Neural progenitor cell (in vitro differentiated cells): ENCODE measurements at places on chromosomes 5 and 9. TPM values are rescaled to one million over a fixed set of nuclear protein-coding genes. Genes with fewer than 3 reads are reported as not detected.

Gene ANXA1
- 0.47 and 1.1 TPM in 2 replicates for total RNA-seq

Gene FOXD4
- total RNA-seq, result 0.12 TPM in 1 of 2 replicates, not detected in the other

Gene LCN1
- total RNA-seq, result not detected in 2 replicates

Gene FGF1
- total RNA-seq, result not detected in 2 replicates

DNA sequence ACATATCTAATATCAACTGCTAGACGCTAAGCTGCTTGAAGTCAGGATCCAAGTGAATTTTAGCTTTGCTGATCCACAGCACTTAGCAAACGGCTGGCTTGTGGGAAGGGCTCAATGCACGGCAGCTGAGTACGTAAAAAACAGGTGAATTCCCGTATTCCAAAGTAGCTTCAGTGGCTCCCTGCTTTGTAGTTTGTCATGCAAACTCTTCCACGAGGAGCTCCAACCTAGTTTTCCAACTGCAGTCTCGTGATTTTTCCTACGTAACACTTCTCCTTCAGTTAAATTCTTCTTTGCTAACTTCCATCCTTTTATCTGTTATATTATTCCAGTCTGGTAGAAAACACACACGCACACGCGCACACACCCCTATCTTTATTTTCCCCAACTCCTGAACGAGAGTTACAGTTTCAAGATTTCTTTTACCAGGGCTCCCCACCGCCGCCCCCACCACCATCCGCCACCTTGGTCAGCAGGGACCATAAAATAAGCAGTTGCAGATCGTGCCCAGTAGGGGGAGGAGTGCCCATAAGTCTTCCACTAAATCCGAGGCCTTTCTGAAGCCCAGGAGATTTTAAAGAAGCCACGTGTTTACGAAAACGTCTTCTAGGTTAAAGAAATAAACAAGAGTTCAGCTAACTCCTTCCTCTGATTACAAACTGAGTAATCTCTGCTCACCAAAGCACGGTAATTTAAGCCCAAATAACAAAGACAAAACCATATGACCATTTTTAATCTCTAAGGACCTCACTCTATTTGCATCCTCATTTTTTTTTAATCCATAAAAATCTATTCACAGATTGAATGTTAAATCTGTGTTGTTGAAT lies 34.8 kb upstream of the TRIO start:
- no peaks in the 10 kb centered on the region for H3K4me1 ChIP-seq
- H3K36me3 ChIP-seq, result no peaks in the 10 kb centered on the region
- H3K27me3 ChIP-seq, result no peaks in the 10 kb centered on the region
- H3K27ac ChIP-seq, result no peak overlapping the region
- peak overlapping the region; percentile 19 for H3K4me3 ChIP-seq

DNA sequence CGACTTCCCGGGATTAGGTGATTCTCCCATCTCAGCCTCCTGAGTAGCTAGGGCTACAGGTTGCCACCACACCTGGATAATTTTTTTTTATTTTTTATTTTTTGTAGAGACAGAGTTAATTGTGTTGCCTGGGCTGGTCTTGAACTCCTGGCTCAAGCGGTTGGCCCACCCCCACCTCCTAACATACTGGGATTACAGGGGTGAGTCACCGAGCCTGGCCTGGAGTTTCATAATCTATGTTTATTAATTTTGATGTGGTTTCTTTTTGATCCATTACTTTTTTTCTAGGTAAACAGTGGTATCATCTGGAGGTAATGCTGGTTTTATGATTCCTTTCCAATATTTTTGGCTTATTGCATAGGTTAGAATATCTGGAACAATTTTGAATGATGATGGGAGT lies 54.2 kb downstream of the KIAA1958 start:
- H3K4me3 ChIP-seq, result no peak overlapping the region
- no peaks in the 10 kb centered on the region for H3K27me3 ChIP-seq
- H3K27ac ChIP-seq, result no peak overlapping the region
- no peaks in the 10 kb centered on the region for H3K36me3 ChIP-seq
- peaks cover 16% of the 10 kb centered on the region for H3K4me1 ChIP-seq
- DNase-seq, result no peak

- H3K27ac ChIP-seq, result no peak overlapping the region
- H3K4me1 ChIP-seq, result peaks cover 15% of the 10 kb centered on the region
- no peak overlapping the region for H3K4me3 ChIP-seq
- no peaks in the 10 kb centered on the region for H3K36me3 ChIP-seq
- H3K27me3 ChIP-seq, result no peaks in the 10 kb centered on the region
These were observed 38.6 kb downstream of the AMBP start for GRCh38 chr9:114039484-114039883.

DNA sequence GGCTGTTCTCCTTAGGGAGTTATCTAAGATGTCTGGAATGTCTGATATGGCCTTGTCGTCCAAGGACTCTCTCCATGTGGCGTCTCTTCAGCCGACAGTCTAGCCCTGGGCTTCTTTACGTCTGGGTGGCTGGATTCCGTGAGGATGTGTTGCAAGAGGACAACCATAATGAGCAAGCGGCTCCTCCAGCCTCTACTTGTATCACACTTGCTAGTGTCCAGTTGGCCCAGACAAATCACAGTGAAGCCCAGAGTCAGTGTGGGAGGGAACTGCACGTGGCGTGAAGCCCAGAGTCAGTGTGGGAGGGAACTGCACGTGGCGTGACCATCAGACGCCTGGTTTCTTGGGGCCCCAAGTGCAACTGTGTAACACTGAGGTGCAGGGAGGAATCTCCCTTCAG lies 61.1 kb downstream of the COL23A1 start:
- peaks cover 21% of the 10 kb centered on the region for H3K4me1 ChIP-seq
- H3K36me3 ChIP-seq, result no peaks in the 10 kb centered on the region
- H3K27me3 ChIP-seq, result no peaks in the 10 kb centered on the region
- DNase-seq, result no peak

GRCh38 chr9:88821033-88821745 lies 170.1 kb upstream of the S1PR3 start:
- H3K27ac ChIP-seq, result no peak overlapping the region
- H3K36me3 ChIP-seq, result no peaks in the 10 kb centered on the region
- peaks cover 14% of the 10 kb centered on the region for H3K4me1 ChIP-seq
- H3K4me3 ChIP-seq, result no peak overlapping the region
- DNase-seq, result no peak

GRCh38 chr5:151019331-151019730 lies 1.1 kb upstream of the GPX3 start:
- H3K4me3 ChIP-seq, result no peak overlapping the region
- H3K27me3 ChIP-seq, result peaks cover 38% of the 10 kb centered on the region
- H3K4me1 ChIP-seq, result peaks cover 6% of the 10 kb centered on the region

DNA sequence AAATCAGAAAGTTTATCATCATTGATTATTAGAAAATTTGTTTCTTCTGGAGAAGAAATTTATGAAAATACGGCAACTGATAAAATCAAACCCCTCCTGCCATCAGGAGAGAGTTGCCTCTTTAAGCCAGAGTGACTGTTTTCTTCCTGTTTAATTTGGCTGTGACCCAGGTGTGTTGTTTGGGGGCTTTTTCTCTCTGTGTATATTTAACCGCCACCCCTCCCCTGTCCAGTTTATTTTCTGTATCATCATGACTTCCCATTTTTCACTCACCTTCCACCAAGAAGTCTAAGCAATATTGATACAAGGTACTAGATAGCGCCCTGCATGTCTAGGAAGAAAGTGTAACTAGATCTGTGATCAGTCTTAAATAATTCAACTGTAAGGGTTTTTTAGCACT lies 50.1 kb downstream of the FAM78A start:
- no peaks in the 10 kb centered on the region for H3K36me3 ChIP-seq
- H3K27ac ChIP-seq, result no peak overlapping the region
- H3K27me3 ChIP-seq, result no peaks in the 10 kb centered on the region
- no peak for DNase-seq
- H3K4me1 ChIP-seq, result peaks cover 10% of the 10 kb centered on the region

- H3K4me1 ChIP-seq, result no peaks in the 10 kb centered on the region
- DNase-seq, result no peak
- no peak overlapping the region for H3K27ac ChIP-seq
- peaks cover 65% of the 10 kb centered on the region for H3K27me3 ChIP-seq
- H3K36me3 ChIP-seq, result no peaks in the 10 kb centered on the region
These were observed 11.4 kb downstream of the FOXE1 start for GRCh38 chr9:97864396-97864795.

DNA sequence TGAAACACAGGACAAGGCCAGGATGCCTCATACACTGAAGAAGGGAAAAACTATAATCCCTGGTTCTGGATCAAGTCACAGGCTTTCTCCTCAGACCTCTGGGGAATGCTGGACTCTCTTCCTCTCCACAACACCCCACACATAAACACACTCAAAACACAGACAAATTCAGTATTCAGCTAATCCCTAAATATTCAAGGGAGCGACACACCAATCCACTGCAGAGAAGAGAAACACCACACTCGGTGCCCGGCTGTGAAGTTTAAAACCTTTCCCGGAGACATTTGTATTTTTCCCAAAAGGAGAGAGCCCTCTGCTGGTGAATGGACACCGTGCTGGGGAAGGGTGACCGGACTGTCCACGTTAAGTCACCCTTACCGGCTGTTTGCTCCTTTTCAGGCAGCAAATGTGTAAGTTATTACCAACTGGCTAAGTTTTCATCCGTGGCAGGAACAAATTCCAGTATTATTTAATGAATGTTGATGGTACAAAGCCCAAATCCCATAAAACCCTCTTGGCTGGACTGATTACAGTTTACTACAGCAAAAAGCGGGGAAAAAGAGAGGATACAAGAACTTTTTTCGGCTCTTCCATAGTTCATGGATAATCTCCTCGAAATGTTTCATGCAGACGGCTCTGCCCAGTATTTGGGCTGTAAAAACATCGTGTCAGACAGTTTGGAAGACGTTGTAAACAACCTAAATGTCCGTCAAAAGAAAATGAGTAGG lies 130.9 kb upstream of the SLC30A5 start:
- H3K27me3 ChIP-seq, result no peaks in the 10 kb centered on the region
- H3K4me1 ChIP-seq, result no peaks in the 10 kb centered on the region
- H3K36me3 ChIP-seq, result no peaks in the 10 kb centered on the region
- DNase-seq, result peak; percentile 78
- no peak overlapping the region for H3K4me3 ChIP-seq
- no peak overlapping the region for H3K27ac ChIP-seq

GRCh38 chr5:163105456-163105855 lies 331.9 kb upstream of the CCNG1 start:
- no peak overlapping the region for H3K4me3 ChIP-seq
- no peaks in the 10 kb centered on the region for H3K4me1 ChIP-seq
- H3K27me3 ChIP-seq, result no peaks in the 10 kb centered on the region

DNA sequence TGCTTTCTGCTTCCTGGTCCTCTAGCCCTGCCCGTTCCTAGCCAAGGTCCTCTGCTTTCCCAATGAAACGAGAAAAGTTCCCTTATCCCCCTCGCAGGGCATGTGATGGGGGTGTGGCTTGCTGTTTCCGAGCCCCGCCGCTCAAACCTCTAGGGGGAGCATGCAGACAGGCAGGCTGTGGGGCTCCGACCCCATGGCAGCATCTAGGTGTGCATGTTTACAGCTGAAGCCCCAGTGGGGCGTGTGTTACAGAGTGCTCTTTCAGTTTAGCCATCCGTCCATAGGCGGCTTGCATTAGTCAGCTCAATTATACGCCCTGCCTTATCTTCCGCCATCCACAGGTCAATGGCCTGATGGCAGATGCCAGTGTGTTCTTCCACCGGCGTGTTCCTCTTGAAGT lies 48.3 kb upstream of the SPATA31E1 start:
- no peaks in the 10 kb centered on the region for H3K4me1 ChIP-seq
- H3K27ac ChIP-seq, result no peak overlapping the region
- H3K36me3 ChIP-seq, result no peaks in the 10 kb centered on the region
- H3K4me3 ChIP-seq, result no peak overlapping the region
- H3K27me3 ChIP-seq, result no peaks in the 10 kb centered on the region

- no peaks in the 10 kb centered on the region for H3K27me3 ChIP-seq
- peaks cover 15% of the 10 kb centered on the region for H3K4me1 ChIP-seq
- H3K36me3 ChIP-seq, result no peaks in the 10 kb centered on the region
- no peak overlapping the region for H3K27ac ChIP-seq
- no peak overlapping the region for H3K4me3 ChIP-seq
These were observed 702.8 kb downstream of the SEMA5A start for GRCh38 chr5:8842971-8843551.

DNA sequence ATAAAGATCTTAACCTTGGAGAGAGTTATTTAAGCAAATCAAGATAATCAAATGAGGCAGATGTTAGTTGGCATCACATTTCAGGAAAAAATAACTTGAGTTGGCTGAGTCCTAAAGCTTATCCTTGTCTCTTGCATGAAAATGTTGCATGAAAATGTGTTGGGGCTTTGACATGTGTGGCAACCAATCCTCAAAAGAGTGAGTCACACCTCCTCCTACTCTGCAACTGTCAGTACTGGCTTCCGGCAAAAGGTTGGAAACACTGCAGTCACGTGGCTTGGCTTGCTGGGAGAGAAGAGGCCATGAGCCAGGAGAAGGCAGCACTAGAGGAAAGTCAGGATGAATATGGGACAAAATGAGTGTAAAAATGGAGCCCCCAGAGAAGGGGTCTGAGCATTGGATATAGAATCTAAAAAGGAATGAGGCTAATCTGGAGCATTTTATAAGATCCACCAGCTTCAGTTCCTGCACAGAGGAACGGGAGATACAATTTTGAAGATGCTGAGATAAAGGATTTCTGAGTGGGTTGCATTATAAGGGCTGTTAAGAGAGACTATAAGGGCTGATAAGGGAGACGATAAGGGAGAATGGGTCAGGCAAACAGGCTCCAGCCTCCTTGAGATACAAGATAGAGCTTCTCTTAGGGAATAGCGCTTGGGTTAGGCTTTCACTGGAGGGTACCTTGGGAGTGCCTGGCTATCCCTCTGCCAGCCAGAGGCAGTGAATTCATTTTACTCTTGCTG lies 43.1 kb downstream of the SPATA31D1 start:
- no peak for DNase-seq
- no peak overlapping the region for H3K4me3 ChIP-seq
- no peaks in the 10 kb centered on the region for H3K4me1 ChIP-seq
- no peaks in the 10 kb centered on the region for H3K27me3 ChIP-seq

GRCh38 chr5:100186181-100186580 lies 349.0 kb upstream of the FAM174A start:
- H3K36me3 ChIP-seq, result no peaks in the 10 kb centered on the region
- peak overlapping the region; percentile 58 for H3K27ac ChIP-seq
- H3K4me1 ChIP-seq, result peaks cover 37% of the 10 kb centered on the region
- H3K4me3 ChIP-seq, result peak overlapping the region; percentile 1
- no peaks in the 10 kb centered on the region for H3K27me3 ChIP-seq

DNA sequence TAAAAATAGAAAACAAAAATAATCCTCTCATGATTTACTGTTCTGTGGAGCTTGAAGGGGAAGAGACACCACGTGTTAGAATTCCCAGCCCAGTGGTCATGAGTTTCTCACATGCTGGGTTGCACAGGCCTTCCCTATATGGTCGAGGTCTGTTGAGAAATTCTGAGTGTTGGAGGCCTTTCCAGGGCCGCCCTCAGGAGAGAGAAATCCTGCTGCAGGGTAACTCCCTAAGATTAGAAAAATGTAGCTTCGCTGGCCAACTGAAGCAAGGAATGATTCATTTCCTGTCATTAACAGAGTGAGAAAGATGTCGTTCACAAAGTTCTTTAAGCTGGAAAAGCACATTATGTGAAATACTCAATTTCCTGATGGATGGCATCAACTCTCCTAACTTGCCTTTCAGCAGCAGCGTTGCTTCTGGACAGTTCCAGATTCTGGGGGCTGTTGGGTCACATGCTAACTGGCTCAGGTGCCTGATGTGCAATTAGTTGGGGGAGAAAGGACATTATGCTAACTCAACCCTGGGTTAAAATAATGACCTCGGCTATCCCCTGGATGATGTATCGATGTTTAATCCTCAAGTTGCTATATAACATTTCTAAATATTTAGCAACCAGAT lies 104.8 kb upstream of the CD180 start:
- no peak overlapping the region for H3K4me3 ChIP-seq
- no peaks in the 10 kb centered on the region for H3K36me3 ChIP-seq
- DNase-seq, result no peak
- H3K27me3 ChIP-seq, result no peaks in the 10 kb centered on the region
- no peaks in the 10 kb centered on the region for H3K4me1 ChIP-seq
- no peak overlapping the region for H3K27ac ChIP-seq

- no peak overlapping the region for H3K4me3 ChIP-seq
- no peaks in the 10 kb centered on the region for H3K4me1 ChIP-seq
- H3K27ac ChIP-seq, result no peak overlapping the region
- no peaks in the 10 kb centered on the region for H3K36me3 ChIP-seq
- DNase-seq, result peak; percentile 2
These were observed 38.9 kb downstream of the EXD3 start for GRCh38 chr9:137383784-137384756.
